ENCODE measurements at places on chromosomes 6 and 20.

- DNase-seq = no peak
Measured at GRCh38 chr6:106637717-106638341, 8.5 kb downstream of the QRSL1 start.

DNA sequence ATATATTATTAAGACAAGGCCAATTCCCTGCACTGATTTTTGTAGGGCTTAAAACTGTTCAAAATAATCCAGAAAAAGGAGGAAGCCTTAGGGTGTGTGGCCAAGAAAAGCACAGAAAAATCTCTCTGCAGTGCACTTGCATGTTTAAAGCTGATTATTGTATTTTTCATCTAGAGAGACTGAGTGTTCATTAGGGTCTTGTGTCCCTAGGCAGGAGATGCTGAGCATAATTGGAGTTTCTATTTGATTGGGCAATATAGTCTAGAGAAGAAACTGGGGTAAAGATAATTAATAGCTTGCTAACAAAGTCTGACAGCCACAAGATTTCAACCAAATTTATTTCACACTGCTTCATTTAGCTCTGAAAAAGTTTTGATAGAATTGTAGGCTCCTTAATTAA is 2.4 kb downstream of the FLRT3 start:
- no peak for DNase-seq

DNA sequence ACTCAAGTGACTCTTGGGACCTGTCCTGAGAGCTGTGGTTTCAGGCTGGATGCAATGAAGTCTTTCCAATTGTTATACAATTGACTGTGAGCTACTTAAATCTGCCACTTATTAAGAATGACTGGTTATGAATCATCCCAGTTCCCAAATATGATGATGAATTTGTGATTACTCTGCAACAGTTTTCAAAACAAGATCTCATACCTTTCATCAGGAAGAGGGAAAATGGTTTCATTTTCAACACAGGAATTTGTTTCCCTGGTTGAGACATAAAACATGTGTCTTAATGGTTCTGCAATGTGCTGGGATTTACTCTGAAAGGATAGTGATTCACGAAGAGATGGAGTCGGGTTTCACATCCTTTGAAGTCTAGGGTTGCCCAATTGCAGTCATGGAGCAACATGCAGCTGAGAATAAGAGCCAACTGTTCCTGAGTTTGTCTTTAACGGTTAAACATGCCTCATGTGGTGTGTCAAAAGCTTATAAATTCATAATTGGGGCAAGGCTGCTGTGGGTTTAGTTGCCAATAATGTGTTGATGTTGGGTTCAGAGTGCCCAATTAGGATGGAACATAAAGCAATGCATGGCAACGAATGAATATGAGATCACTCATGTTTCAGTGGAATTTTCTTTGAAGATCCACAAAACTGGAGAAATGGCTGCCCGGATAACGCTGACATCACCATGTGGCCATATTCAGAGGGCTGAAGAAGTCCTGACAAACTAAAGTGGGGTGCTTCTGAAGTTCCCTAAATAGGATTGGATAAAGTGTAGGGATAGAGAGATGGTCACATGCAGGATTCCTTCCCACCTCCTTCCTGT is 41.0 kb downstream of the CYP24A1 start:
- no peak for DNase-seq

- no peak for DNase-seq
Measured at GRCh38 chr6:81326881-81327561, 425.5 kb downstream of the TENT5A start.

DNA sequence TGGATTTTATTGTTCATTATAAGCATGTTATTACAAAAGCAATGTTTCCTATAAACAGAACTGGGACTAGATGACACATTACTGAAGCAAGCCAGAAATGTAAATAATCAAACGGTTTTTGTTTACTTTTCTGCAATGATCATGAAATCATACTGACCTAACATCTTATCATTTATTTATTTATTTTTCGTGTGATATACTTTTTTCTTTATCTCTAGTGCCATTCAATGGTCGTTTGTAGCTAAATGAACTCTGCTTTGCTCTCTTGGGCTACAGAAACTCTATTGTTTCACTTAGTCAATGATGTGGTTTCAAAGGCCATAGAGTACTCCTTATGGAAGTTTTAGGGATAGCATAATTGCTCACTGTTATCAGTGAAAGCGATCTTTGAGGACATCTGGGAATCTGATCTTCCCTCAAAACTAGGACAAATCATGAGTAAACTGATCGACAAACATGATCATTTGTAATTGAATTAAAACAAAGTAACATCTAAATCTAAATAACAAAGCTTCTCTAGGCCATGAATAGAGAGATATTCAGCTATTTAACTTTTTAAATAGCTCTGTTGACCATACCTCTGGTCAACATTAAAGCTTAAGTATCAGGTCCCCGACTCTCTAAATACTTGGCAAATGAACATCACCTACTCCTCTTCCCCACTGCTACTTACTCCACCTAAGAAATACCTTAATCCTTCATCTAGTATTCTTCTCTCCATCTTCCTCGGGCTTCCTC is 933.4 kb downstream of the TFAP2A start:
- no peak for DNase-seq

GRCh38 chr20:56630506-56631317 is 1.6 kb downstream of the TFAP2C start:
- DNase-seq = no peak

DNA sequence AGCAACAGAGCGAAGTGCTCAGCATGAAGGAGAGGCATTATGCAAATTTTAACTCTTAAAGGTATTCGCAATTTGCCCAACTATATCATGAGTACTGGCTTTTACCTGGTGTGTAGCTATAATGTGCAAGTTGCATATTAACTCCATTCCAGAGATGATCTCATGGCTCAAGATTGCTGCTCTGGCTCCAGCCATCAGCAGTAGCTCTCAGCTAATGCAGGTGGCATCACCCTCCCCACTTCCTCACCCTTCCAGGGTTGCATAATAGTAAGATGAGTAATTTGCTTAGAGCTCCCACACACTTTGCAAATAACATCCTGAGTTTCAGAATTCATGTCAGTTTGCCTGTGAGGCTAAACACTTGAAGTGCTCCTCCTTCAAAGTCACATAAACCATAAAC is 15.9 kb upstream of the PCSK2 start:
- no peak for DNase-seq

DNA sequence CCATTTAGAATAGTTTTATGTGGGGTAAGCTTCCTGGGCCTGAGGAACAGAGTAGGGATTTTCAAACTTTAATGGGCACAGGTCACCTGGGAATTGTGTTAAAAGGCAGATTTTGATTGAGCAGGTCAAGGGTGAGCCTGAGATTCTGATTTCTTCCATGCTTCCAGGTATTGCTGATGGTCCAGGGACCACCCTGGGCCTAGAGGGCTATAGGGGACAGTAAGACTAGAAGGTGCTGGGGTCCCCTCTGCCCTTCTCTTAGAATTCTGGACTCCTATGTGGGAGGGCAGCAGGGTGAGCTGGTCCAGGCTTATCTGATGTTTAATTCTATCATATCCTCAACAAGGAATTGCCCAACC is 2.6 kb downstream of the DDR1 start:
- DNase-seq = no peak

GRCh38 chr6:138336221-138336620 is 41.5 kb upstream of the SMIM28 start:
- DNase-seq = no peak

- no peak for DNase-seq
Measured at GRCh38 chr20:47451602-47451904, 50.1 kb upstream of the NCOA3 start.

GRCh38 chr6:30842754-30843610 is 41.3 kb upstream of the DDR1 start:
- no peak for DNase-seq

DNA sequence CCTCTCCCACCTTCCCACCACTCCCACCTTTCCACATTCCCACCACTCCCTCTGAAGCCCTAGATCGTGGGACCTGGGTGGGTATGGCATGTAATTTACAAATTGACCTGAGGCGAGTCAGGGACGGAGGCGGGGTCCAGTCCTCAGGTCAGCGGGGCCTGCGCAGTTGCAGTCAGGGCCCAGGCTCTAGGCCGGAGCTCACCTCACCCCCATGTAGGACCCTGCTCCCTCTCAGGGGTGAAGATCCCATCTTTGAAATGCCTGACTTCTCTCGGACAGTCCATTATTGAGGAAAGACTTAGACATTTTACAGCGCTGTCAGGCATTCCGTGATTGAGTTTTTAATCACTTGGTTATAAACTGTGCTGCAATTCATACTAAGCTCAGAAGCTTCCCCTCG is 10.5 kb downstream of the THBS2 start:
- DNase-seq = no peak

DNA sequence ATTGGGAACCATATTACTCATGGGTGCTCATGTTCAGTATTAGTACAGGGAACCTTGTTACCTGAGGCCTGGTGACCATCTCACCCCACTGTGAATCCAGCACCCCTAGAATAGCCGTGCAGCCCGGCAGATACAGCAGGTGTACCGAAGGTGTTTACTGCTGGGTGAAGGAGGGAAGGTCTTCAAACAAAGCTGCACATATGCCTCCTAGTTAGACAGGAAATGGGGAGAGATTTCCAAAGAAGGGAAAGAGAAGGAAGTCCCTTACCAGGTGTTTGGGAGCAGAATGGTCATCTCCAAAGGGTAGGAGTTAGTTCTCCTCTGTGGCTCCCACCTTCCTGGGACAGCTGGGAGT is 2.4 kb upstream of the CST1 start:
- DNase-seq = no peak

DNA sequence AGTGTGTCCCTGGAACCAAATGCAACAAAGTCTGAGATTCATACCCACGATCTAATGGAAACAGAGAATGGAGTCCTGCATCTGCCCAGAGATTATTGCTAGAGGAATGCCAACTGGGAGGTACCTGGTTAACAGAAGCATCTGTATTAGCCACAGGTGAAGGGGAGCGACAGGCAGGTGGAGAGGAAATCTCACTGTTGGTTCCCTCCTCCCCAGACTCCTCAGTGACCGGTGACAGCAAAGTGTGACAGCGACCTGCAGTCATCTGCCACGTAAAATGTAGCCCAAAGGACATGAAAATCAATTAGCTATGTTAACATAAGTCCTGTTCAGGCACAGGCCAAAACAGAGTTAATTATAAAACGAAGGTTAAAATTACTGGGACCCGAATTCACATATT is 336.6 kb downstream of the SYNE1 start:
- no peak for DNase-seq

DNA sequence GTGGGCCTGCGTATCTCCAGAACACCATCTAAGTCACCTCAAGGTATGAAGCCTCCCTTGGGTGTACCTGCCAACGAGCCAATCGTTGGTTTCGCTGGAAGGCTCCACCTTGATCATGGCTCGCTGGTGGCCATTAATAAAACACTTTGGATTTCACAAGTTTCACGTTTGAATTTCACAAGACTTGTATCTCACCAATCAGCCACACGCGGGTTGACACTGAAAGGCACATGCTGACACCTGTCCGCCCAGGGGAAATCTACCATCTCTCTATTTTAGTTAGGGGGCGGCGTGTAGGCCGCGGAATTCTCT is 586 bp upstream of the HMGA1 start:
- no peak for DNase-seq

DNA sequence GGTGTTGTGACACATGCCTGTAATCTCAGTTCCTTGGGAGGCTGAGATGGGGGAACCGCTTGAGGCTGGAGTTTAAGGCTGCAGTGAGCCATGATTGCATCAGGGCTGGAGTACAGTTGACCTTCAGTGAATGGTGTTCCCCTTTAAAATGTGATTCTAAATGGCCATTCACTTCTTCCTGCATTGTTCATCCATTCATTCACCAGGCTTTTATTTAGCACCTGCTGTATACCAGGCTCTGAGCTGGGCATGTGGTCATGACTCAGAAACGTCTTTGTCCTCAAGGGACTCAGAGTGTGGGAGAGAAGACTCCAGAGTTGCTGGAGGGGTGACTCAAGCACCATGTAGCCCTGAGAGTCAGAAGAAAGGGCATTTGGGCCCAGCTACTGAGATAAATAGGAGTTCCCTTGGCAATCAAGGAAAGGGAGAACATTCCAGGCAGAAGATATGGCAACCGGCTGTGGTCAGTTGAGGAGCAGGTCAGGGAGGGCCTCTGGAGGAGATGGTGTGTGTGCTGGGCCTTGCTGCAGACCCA is 101.1 kb downstream of the DLGAP4 start:
- DNase-seq = no peak

GRCh38 chr6:8030920-8031319 is 33.3 kb downstream of the BLOC1S5 start:
- DNase-seq = no peak

GRCh38 chr20:45112754-45113153 is 2.2 kb downstream of the WFDC5 start:
- DNase-seq = no peak

DNA sequence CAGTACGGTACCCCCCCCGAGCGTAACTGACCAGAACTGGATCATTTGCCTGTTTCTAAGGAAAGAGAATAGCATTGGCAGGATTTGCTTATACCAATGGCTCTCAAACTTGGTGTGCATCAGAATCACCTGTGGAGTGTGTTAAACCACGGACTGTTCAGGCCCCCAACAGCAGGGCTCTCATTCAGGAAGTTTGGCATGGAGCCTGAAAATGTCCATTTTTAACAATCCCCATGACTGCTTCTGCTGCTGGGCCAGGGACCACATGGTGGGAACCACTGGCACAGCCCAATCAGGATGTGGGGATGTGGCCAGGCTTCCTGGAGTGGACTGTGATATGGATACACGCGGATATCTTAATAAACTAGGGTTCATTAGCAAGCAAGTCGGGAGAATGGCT is 53.9 kb downstream of the GTF2H5 start:
- no peak for DNase-seq

GRCh38 chr6:130518588-130518987 is 152.8 kb downstream of the TMEM200A start:
- no peak for DNase-seq

DNA sequence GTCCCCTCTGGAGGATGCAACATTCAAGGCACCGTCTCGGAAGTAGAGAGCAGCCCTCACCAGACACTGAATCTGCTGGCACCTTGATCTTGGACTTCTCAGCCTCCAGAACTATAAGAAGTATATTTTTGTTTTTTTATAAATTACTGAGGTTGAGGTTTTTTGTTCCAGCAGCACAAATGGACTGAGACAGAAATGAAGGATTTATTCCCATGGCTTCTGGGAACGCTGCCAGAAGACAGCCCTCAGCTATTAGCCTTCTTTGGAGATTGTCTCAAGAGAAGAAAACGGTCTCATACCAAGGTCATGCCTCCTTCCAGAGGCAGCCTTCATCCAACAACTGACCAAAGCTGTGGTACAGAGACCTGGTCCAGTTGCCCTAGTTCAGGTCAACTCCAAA is 85.4 kb downstream of the CHMP4B start:
- no peak for DNase-seq

DNA sequence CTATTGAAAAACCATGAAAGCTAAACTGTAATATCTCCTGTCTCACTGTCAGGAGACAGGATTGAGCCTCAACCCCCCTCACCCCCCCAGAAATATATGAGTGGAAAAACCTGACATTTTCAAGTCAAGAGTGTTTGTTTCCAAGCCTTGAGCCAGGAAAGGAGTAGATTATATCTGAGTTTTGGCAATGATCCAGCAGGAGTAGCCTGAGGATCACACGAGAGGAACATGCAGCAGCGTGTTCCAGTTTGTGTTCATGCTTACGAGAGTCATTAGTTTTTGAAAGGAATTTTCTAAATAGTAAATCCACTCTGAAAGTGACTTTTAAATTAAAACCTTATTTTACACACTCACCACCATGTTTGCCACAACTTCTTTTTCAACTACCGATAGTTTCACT is 15.8 kb downstream of the IL22RA2 start:
- no peak for DNase-seq

All from stimulated activated CD8-positive, alpha-beta memory T cell treated with anti-CD3 and anti-CD28 coated beads, Interleukin-15, amount 100 ng/mL, for 24 hours (primary cell).